ENCODE measurements at places on chromosomes 12 and 14.

DNA sequence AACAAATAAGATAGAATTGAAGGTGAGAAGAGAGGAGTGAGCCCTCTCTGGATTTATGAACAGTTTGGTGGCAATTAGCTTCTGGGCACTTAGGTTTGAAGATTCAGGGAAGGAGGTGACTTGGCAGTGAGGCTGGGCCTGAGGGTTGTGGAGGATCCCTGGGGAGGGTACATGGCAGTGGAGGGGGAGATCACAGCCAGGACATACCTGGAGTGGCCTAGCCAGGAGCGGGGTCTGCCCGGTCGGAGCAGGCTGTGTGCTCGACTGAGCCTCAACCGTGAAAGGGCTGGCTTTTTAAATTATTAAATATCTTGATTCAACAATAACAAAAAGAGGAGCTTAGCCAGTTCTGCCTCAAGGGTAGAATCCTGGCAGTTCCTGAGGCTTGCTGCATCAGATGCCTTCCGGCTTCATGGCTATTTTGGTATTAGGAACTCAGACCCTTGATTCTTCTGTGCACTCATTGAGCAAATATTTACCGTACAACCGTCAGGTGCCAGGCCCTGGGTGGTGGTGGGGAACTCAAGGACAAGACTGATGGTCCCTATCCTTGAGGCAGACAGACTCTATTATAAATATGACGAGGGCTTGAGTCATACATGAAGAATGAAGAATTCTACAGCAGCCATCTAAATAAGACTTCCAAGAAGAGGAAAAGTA, 73.4 kb downstream of the SPTB start:
- DNase-seq, result peak; percentile 80

DNA sequence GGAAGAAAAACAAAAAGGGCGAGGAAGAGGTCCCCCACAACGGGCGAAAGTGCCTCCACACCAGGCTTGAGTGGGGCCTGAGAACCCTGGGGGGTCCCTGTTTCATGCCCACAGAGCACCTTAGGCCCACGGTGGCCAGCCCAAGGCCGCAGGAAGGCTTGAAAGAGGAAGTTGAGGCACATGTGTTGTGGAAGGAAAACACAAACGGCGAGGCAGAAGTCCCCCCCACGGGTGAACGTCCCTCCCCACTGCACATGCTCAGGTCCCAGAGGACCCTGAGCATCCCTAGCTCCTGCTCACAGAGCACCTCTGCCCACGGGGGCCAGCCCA, 371.5 kb downstream of the ALG10 start:
- DNase-seq, result no peak

DNA sequence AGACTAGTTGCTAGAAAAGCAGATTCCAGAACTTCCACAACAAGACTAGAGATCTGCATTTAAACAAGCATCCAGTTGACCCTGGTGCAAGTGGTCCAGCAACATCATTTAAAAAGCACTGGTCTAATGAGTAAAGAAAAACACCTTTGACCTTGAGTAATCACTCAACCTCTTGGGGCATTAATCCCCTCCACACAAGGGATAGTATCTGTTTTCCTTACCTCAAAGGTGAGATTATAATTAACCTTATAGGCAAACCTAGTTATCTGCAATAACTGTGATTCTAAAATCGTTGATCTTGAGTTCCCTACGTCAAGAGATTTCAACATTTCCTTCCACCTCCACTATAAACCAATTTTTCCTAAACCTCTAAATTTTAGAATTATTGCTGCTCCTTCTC, 1.1 kb downstream of the KDM5A start:
- no peak for DNase-seq

- no peak for DNase-seq
Measured at GRCh38 chr14:101231828-101232227, 328.3 kb upstream of the RTL1 start.

GRCh38 chr12:66055837-66056319, 74.7 kb downstream of the LLPH start:
- DNase-seq, result no peak

- no peak for DNase-seq
Measured at GRCh38 chr14:96089401-96089800, 50.2 kb downstream of the C14orf132 start.

- no peak for DNase-seq
Measured at GRCh38 chr14:71198687-71199086, 291.4 kb downstream of the PCNX1 start.

GRCh38 chr12:12909995-12910420, 18.6 kb downstream of the GPRC5A start:
- DNase-seq, result no peak

Measured in RWPE1 (cell line).